Activated naive CD8-positive, alpha-beta T cell treated with anti-CD3 and anti-CD28 coated beads, Interleukin-2, amount 10 ng/mL, durations not matched to agents 7 days and 5 days (primary cell): ENCODE measurements at places on chromosomes 6 and 20. TPM values are rescaled to one million over a fixed set of nuclear protein-coding genes. Genes with fewer than 3 reads are reported as not detected.

- DNase-seq = no peak
Measured at GRCh38 chr6:161230339-161230738, 43.5 kb downstream of the AGPAT4 start.

GRCh38 chr6:10429638-10430427 is 15.0 kb upstream of the TFAP2A start:
- no peak for DNase-seq

GRCh38 chr20:5148581-5148980 is 21.8 kb downstream of the CDS2 start:
- no peak for DNase-seq

DNA sequence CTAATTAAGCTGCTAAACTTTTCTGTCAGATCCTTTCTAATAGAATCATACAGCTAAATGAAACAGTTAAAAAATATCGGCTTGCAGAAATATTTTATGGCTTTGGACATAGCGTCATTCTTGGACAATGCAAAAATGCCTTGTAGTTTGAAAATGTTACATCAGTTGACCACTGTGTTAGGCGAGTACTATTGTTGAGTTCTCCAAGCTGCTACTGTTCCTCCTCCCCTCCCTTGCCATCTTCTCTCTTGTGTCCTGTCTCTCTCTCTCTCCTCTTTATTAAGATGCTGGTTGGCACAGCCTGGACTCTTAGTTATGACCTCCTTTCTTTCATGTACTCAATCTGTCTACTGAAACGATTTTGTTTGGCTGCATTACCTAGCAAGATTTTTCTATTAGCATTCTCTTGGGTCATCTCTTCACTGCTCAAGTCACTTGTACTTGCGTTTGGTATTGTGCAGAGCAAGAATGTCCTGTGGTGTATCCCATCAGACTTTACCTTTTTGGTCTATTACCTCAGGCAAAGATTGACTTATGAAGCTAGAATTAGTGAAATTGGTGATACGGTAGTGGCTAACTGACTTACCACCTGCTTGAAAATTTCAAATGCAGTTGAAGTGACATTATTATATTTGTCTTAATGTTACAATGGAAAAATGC is 127.9 kb downstream of the FARS2 start:
- DNase-seq = no peak

DNA sequence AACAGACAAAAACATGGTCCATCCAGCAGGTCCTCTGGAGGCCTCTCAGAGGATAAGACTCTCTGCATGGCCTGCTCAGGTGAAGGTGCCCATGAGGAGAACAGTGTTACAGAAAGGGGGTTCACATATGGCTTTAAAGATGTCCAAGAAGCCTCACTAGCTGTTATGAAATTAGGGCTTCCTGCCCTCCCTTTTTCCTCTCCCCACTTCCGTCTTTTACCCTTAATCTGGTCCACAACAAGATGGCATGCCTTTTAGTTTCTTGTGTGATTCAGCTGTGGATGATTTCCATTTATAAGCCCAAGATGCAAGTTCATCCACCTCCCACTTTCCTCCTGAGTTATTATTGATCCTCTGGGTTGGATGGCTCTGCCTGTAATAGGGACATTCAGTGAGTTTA is 14.0 kb downstream of the GCNT2 start:
- no peak for DNase-seq

Gene NKAIN2
- not detected for total RNA-seq

Gene RGS17
- total RNA-seq = not detected

Gene TMEM244
- total RNA-seq = 1.0 TPM
